ENCODE measurements at places on chromosomes 2 and 18. TPM values are rescaled to one million over a fixed set of nuclear protein-coding genes. Genes with fewer than 3 reads are reported as not detected.

- H3K4me3 ChIP-seq = no peak overlapping the region
- peaks cover 2% of the 10 kb centered on the region for H3K36me3 ChIP-seq
- H3K27ac ChIP-seq = no peak overlapping the region
- H3K4me1 ChIP-seq = no peaks in the 10 kb centered on the region
- no peaks in the 10 kb centered on the region for H3K27me3 ChIP-seq
Observed at GRCh38 chr18:51013259-51013658, 16.8 kb upstream of the SMAD4 start.

The SETBP1 gene
- 5.7 TPM for total RNA-seq

DNA sequence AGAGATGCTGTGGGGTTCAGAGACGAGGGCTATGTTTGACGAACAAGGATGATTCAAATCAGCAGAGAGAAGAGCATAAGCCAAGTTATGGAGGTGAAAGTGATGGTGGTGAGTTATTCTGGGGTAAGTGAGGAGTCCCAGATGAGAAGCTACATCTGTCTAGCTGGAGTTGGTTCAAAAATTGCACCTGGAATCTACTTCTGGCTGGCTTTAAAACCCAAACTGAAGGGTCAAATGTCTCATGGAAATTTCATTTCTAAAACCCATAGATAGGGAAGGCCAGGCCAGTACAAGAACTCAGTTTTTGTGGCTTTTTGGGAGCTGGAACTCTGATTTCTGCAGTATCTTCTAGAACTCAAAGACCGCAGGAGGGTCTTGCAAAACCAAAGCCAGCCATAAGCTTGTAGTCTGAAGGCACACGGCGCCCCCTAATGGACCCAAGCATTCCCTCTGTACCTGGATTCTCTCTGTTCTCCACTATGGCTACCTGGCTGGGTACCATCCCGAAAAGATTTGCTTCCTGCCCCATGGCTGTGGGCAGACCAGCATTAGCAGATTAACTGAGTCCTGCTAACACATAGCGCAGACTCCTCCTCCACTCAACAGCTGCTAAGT lies 229.1 kb upstream of the SLC14A2 start:
- H3K4me3 ChIP-seq = no peak overlapping the region
- H3K27me3 ChIP-seq = no peaks in the 10 kb centered on the region
- no peak overlapping the region for H3K27ac ChIP-seq
- DNase-seq = no peak
- H3K4me1 ChIP-seq = no peaks in the 10 kb centered on the region

- no peaks in the 10 kb centered on the region for H3K4me1 ChIP-seq
- no peaks in the 10 kb centered on the region for H3K36me3 ChIP-seq
- no peak overlapping the region for H3K27ac ChIP-seq
- DNase-seq = no peak
- H3K4me3 ChIP-seq = no peak overlapping the region
Observed at GRCh38 chr2:100242891-100243619, 79.2 kb downstream of the LONRF2 start.

Data from T-cell (primary cell).